Endodermal cell (in vitro differentiated cells): ENCODE measurements at places on chromosomes 2 and 18. TPM values are rescaled to one million over a fixed set of nuclear protein-coding genes. Genes with fewer than 3 reads are reported as not detected.

CCNYL1 gene
- total RNA-seq: 12.7 to 22.4 TPM (median 19.9 TPM) in 3 replicates

DNA sequence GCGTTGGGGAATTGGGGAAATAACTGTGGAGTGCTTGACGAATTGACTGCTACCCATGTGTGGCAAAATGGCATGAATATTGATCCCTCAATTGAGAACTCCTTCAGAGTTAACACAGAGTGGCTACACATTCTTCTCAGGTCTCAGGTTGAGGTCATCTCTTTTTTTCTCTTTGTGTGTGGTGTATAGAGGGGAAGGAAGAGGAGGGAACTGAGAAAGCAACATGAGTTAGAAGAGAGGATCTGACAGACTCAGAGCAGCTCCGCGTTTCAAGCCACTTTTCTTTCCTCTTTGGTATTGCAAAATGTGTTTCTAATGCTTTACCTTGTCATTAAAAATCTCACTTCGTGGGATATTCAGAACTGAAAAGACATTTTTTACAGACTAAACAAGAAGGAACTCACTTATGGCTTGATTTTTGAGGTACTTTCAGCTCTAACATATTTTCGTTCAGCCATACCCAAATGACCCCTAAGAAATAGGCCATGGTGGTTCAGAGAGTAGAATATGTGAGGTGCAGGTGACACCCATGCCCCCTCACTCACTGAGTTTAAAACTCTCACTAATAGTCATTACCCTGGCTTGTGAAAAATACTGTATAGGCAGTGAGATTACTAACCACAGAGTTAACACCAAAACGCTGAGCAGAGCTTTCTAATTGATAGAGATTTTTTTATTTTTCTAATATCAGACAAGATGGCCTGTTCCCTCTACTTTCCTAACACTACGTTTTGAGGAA, 22.5 kb downstream of the STAT4 start:
- H3K27me3 ChIP-seq: no peaks in the 10 kb centered on the region
- DNase-seq: no peak
- H3K36me3 ChIP-seq: no peaks in the 10 kb centered on the region
- H3K4me3 ChIP-seq: no peak overlapping the region
- H3K27ac ChIP-seq: no peak overlapping the region
- no peaks in the 10 kb centered on the region for H3K4me1 ChIP-seq

AQP12B gene
- total RNA-seq: 0.23 TPM in 1 of 3 replicates, not detected in the others

ALK gene
- 0.45 and 0.46 TPM in 2 replicates for total RNA-seq
